ENCODE measurements at places on chromosomes 2 and 18.

DNA sequence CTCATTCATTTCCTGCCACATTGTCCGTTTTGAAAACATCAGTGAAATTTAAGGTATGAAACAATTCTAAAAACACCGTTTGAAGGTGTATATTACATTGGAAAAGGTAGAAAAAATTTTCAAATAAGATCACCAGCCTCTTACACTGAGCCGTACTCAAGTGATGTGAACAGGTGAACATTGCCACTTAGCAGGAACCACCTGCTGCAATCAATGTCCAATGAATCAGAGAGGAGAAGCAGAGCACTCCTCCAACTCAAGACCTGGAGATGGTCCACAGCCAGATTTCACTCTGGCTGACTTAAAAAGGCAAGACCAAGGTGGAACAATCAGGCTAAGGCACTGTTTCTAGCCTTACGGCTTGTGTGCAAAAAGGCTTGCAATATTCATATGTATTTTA, 110.3 kb upstream of the TTN start:
- DNase-seq: no peak

DNA sequence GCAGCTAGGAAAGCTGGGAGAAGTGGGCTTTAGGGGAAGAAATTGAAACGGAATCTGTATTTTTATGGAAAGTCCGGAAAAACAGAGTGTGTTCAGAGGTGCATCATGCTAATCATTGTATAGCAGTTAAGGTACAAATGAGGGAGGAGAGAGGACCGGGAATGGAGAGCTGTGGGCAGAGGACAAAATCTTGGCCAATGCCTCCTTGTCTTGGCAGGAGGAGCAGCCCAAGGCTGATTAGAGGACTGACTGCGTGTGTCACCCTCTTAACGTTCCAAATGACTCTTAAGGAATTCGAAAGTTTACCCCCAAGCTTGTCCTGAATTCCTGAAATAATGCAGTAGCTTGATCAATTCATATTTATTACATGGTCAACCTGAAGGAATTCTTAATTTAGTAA, 81.0 kb downstream of the ZNF236 start:
- DNase-seq: no peak

DNA sequence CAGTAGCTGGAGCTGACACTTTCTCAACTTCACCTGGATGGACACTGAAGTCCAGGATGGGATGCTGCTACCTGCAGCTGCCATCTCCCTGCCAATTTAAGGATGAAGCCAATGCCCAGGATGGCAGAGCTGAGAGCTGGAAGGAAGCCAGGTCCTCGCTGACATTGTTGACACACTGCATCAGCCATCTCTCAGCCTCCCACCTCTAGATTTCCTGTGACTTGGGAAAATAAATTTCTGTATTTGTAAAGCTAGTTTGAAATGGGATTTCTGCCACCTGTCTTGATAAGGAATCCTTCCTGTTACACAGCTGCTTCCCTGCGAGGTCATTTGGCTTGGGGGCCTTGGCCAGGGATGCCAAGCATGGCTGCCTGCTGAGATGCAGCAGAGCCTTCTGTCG, 43.5 kb downstream of the KCTD1 start:
- no peak for DNase-seq

DNA sequence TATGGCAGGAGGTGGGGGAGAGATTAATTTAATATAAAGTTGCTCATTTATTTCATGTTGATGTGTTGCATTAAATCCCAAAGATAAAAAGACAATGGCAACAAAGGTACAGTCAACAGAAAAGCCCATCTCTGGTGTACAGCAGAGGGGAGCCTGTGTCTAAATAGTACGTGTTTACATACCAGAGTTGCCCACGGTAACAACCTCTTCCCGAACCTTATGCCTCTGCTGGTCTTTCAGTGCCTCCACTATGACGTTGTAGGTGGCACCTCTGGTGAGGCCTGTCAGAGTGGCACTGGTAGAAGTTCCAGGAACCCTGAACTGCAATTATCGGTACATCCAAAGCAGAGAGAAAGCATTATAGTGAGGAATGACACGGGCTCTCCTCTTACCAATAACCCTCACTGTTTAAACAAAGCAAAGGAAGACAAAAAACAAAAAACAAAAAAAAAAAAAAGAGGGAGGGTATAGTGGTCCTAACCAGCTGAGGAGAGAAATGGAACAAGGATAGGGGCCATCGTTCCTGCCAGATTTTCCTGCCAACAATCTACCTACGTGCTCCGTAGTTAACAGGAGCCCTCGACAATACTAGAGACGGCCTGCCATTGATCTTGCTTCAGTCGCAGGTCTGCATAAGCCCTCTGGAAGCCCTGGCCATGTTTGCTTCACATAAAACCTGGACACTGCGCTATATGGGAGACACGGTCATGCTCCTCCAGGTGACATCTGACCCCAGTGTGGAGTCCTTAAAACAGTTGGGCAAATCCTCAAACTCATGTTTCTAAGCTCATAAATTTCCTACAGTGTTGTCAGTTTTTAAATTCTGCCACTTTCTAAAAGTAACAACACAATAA, 58.5 kb downstream of the ATIC start:
- DNase-seq: no peak

GRCh38 chr2:108960006-108960405, 29.0 kb downstream of the EDAR start:
- DNase-seq: no peak

GRCh38 chr2:74426181-74426758, 4.7 kb downstream of the WDR54 start:
- no peak for DNase-seq

All from activated CD4-positive, alpha-beta T cell treated with anti-CD3 and anti-CD28 coated beads for 4 hours (primary cell).